ENCODE measurements at places on chromosomes 7 and 10. TPM values are rescaled to one million over a fixed set of nuclear protein-coding genes. Genes with fewer than 3 reads are reported as not detected.
A peak's percentile ranks its signal among the peaks of the same experiment; 100 is the strongest.

Gene ADCY1
- 0.42 TPM for total RNA-seq

Gene AS3MT
- total RNA-seq, result 5.1 TPM

Gene DUS4L
- total RNA-seq, result 3.6 TPM

- DNase-seq, result no peak
Observed at GRCh38 chr10:76049581-76050290, 618.3 kb downstream of the LRMDA start.

DNA sequence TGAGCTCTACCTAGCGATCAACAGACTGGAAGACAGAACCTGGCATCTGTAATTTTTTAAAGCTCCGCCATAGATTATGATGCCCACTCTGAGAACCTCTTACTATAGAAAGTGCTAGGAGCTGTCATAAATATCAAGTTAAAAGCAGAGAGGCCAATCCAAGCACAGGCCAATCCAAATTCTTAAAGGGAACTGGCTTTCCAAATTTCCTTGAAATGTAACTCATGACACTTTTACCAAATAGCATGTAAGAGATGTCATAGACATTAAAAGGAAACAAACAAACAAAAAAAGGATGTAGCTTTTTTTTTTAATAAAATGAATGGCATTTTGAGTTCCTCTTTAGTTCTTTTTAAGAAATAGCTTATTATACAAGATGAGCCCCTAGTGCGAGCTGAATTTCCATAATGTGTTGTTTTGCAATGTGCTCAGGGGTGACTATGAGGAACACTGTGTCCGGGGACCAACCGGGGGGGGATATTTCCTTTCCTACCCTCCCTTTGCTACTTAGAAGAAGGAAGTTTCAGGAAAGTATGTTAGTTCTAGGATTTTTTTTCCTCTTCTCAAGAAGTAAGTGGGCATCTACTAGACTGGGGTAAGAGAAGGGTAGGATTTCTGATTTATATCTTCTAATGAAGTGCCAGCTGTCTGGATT, 23.7 kb upstream of the MRC1 start:
- DNase-seq, result peak; percentile 79

GRCh38 chr7:70120851-70121250, 522.6 kb downstream of the AUTS2 start:
- DNase-seq, result no peak

Measured in esophagus muscularis mucosa (tissue), 4 donors.